ENCODE measurements at places on chromosomes 13 and 19.

DNA sequence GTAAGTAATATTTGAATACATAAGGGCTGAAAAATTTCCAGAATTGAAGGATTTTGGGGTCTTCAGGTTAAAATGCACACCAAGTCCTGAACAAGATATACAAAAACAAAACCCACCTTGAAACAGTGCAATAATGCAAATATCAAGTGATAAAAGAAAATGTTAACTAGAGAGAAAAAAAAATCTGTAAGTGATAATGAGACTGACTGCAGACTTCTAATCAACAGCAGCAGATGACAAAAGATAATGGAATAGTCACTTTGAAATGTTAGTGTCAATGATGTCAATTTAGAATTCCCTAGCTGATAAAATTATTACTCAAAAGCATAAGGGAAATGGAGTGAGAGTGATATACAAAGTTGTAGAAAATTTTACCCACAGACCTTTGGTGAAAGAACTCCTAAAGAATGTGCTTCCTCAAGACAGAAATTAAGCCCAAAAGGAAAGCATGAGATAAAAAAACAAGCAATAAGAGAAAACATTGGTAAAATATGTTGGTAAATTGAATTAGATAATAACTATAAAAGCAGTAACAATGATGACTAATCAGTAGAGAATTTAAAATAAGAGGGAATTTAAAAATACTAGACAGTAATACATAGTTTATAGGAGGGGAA is 12.4 kb upstream of the DGKH start:
- DNase-seq, result no peak

DNA sequence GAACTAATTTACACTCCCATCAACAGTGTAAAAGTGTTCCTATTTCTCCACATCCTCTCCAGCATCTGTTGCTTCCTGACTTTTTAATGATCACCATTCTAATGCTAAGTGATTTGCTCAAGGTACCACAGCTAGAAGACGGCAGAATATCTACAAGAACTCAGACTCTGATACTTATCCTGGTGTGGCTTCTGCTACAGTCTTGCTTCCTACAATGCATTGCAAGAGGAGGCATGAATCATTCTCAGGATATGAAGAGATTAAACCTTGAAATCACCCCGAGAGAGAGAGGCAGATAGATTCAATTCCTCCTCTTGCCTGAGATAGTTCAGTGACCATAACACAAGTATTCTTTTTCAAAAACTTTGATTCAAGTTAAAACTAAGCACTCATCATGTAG is 306.4 kb downstream of the TBC1D4 start:
- DNase-seq, result no peak

DNA sequence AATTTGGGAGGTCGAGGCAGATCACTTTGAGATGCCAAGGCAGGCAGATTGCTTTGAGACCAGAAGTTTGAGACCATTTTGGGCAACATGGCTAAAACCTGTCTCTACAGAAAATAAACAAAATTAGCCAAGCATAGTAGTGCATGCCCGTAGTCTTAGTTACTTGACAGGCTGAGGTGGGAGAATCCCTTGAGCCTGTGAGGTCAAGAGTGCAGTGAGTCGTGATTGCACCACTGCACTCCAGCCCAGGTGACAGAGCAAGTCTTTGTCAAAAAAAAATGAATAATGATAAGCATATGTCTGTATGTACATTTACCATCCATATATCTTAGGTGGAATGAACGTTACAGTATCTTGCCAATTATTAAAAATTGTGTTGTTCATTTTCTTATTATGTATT is 2447.7 kb downstream of the PCDH9 start:
- DNase-seq, result no peak

DNA sequence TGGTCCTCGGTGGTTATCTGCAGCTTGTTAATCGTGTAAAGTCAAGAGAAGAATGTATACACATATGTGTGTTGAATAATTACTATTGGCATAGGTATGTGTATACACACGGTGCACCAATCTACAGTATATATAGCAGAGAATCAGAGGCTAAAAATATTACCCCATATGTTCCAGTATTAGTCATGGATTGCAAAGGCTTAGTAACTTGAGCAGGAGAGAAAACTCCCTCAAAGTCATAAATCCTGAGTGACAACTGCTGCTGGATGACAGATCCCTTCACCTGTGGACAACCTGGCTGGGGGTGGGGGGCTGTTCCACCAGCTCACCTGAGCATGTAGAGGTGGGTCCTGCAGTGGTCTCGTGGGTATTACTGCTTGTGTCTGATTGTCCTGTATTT is 185.0 kb downstream of the ZNF536 start:
- DNase-seq, result no peak

Measured in inflammatory macrophage treated with lipopolysaccharide for 1 hour (primary cell).